Karpas-422 (cell line): ENCODE measurements at places on chromosomes 1 and 21. TPM values are rescaled to one million over a fixed set of nuclear protein-coding genes. Genes with fewer than 3 reads are reported as not detected.

Gene NCMAP
- total RNA-seq = not detected in 2 replicates

GRCh38 chr1:94864821-94865220, 44.7 kb downstream of the SLC44A3 start:
- no peak for DNase-seq

DNA sequence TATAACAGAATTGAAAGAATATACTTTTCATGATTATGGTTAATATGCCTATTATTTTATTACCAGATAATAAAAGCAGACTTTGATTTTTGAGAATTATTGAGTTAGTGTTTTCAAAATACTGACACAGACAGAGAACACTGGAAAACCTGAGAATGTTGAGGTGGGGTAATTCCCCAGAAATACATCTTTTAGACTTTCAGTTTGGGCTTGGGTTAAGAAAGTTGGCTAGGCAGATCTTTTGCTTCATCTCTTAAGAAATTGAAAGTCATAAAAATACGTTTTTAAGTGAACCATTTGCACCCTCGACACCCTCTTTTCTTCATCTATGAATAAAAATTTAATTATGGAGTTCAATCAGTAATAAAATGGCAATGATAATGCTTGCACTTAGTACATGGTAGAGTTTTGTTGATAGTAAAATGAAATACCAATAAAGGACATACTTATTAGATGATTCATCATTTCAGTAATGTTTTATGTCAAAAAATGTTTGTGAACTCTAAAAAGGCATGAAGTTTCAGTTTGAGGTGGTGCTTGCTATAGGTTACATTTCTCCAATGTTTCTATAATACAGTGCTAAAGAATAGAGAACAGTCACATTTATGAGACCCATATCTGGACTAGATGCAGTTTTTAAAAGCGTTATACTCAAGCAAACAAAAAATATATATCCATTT, 1.9 kb upstream of the SAMSN1 start:
- DNase-seq = no peak

- no peak for DNase-seq
These were observed 52.1 kb downstream of the SYDE2 start for GRCh38 chr1:85148524-85149250.

- no peak for DNase-seq
These were observed 36.2 kb downstream of the MEF2D start for GRCh38 chr1:156464335-156464734.

DNA sequence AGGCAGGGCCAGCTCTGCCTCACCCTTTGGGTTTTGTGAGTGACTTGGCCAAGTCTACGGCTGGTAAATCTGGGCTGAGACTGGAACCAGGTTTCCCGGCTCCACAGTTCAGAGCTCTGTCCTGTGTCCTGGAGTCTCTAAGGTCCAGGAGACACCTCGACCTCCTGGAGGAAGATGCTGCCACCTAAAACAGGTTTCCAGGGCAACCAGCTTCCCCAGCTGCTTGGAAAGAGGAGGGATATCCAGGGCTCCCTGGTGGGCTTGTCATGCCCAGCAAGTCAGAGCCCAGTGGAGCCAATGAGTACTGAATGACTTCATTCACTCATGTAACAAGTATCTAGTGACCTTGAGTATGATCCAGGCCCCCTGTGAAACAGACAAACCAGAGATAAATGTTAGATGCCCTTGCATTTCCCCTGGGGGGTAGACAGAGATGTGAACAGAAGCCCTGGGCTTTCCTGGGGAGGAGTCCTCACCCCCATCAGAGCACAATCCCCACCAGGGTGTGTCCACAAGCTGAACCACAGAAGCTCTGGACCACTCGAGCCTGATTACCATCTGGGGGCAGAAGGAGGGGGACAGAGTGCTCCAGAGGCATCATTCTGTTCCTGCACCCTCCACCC, 181.2 kb upstream of the RAB4A start:
- DNase-seq = no peak

DNA sequence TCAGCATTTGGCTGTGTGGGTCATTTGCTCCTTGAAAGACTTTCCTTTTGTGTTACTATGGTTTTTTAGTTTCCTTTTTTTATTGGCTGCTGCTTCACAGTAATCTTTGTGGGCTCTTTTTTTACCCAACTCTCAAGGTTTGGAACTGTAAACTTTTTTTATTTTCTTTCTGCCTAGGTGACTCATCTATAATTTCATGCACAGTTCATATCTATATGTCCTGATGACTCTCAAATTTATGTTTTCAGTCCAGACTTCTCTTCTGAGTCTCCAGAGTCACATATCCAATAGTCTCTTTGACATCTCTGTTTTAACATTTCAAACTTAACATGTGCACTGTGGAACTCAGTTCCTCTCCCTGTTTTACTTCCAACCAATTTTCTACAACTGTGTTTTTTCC, 83.4 kb downstream of the ATF6 start:
- no peak for DNase-seq
